NCI-H748 treated with DMSO at 0.1 percent for 48 hours (cell line): ENCODE measurements at places on chromosomes 2 and 18.

GRCh38 chr2:105747254-105747894 lies 2.7 kb downstream of the NCK2 start:
- DNase-seq = no peak

- no peak for DNase-seq
Observed at GRCh38 chr2:67619204-67619603, 222.1 kb downstream of the ETAA1 start.

DNA sequence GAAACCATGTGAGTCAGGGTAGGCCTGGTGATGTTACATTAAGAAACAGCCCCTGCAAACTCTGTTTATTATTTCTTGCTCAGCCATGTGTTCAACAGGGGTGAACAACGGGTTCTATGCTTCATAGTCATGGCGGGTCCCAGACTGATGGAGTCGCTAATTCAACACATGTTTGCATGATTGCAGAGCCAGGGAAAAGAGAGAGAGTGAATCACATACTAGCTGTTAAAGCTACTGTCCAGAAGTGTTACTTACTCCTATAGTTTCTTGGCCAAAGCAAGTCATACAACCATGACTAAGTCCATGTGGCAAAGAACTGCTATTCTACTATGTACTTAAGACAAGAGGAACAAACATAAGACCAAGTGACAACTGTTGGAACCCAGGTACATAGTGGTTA lies 241.2 kb upstream of the SKOR2 start:
- no peak for DNase-seq

DNA sequence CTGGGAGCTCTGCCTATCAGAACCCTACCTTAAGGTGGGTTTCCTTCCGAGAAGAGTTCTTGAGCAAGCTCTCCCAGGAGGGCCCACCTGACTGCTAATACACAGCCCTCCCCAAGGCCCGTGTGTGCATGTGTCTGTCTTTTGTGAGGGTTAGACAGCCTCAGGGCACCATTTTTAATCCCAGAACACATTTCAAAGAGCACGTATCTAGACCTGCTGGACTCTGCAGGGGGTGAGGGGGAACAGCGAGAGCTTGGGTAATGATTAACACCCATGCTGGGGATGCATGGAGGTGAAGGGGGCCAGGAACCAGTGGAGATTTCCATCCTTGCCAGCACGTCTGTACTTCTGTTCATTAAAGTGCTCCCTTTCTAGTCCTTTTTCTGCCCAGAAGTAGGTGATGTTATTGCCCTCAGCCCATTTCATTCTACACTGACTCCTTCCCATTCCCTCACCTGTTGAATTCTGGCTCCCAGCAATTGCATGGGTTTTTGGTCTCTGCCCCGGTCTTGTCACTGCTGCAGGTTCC lies 6.5 kb downstream of the TMEM37 start:
- DNase-seq = no peak

GRCh38 chr18:71919211-71919610 lies 624.9 kb downstream of the CBLN2 start:
- no peak for DNase-seq

DNA sequence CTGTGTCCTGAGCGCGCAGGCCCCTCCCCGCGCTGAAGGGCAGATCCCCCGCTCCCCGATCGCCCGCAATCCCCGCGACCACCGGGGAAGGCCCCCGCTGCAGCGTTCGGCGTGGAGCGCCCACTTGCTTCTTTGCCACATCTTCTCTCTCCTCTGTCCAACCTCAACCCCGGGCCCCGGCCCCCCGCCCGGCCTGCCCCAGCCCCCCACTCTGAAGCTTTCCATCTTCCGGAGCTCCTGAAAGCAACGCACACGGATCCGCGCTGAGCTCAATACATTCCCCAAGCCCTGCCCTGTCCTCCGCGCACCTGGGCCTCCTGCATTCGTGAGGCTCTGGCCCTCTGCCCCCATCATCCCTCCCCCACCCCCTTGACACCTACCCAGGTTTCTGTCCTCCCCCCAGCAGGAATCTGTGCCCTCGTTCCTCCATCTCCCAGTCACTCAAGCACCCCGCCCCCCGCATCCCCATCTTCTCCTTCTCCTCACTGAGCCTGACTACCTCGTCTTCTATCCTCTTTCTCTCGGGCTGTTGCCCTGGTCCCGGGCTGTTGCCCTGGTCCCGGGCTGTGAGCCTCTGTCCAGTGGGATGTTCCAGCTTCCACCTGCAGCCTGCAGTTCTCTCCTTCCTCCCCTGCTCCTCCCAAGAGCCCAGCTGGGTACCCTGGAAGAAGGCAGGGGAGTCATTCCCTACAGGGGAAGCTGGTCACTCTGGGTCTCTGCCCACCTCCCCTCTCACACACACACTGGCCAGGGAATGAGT lies 7.8 kb downstream of the SPEG start:
- no peak for DNase-seq

- peak; percentile 52 for DNase-seq
Observed at GRCh38 chr2:44974064-44974715, 32.7 kb downstream of the SIX3 start.

GRCh38 chr2:47070920-47071824 lies 83.9 kb downstream of the STPG4 start:
- DNase-seq = no peak

GRCh38 chr2:74041182-74041581 lies 56.5 kb downstream of the TET3 start:
- DNase-seq = no peak

GRCh38 chr2:158598862-158599517 lies 142.2 kb downstream of the PKP4 start:
- DNase-seq = peak; percentile 58

GRCh38 chr2:73614997-73615396 lies 27.2 kb downstream of the NAT8 start:
- no peak for DNase-seq

GRCh38 chr2:2916621-2917020 lies 461.0 kb downstream of the EIPR1 start:
- DNase-seq = no peak

GRCh38 chr18:52150050-52150449 lies 189.9 kb upstream of the DCC start:
- no peak for DNase-seq

DNA sequence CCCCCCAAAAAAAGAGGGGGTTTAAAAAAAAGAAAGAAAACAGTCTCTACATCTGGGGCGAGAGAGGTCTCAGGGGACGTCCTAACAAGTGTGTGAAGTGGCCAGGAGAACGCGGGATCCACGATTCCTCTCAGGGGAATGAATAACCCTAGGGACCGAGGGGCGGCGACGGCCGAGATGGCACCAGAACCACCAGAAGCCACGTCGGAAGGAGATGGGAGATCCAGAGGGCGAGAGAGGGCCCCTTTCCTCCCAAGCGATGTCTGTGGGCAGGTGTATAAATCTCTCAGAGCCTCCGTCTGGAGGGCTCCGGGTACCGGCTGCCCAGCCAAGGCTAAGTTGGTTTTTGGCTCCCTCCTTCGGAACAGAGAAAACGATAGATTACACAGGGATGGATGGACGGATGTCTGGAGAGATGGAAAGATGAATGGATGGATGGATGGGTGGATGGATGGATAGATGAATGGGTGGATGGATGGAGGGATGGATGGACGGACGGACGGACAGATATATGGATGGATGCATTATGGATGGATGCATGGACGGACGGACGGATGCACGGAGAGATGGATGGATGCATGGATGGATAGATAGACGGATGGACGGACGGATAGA lies 1.7 kb downstream of the EPHA4 start:
- DNase-seq = peak; percentile 79

DNA sequence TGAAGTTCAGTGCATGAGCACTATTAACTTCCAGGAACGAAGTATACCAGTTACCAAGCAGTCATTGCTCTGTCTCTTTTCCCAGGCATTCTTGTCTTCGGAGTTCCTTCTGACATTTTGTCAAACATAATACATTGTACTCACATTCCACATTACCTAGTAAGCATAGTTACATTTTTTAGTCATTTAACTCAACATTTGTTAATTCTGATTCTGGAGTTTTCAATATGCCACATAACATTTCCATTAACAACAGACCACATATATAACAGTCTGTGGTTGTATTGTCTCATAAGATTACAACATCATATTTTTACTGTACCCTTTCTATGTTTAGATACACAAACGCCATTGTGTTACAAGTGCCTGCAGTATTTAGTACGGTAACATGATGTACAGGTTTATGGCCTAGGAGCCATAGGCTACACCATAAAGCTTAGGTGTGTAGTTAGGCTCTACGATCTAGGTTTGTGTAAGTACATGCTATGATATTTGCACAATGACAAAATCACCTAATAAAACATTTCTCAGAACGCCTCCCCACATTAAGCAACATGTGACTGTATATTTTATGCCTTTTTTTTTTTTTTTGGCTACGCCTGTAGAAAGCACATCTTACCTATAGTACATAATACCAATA lies 187.1 kb downstream of the DYM start:
- no peak for DNase-seq

GRCh38 chr2:143171817-143172216 lies 42.6 kb downstream of the ARHGAP15 start:
- no peak for DNase-seq

GRCh38 chr2:32418778-32419177 lies 62.0 kb downstream of the BIRC6 start:
- DNase-seq = no peak

DNA sequence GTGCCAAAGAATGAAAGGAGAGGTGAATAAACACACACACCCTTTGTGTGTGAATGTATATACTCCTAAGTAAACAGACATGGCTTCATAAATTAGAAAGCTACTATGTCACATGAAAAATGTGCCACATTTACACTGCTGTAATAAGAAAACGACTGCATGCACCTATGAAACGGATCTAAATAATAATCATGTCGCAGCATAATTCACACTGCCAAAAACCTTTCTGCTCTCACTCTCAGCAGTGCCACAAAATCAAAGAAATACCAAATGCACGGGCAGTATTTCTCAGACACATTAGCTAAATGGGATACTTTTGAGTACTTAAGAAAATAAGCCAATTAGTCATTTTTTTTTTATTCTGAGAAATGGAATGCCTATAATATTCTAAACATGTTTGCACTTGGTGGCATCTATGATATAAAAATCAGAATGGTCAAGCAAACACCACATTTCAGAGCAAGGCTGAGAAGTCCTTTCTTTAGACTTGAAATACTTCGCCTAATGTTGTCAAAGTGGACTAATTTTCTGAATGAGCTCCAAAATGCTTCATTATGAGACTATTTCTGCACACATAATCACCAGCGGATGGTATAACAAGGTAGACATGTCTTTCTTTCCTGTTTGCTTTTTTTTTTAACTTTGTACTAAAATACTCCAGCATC lies 6.6 kb downstream of the BCL11A start:
- no peak for DNase-seq

- DNase-seq = peak; percentile 95
Observed at GRCh38 chr18:658001-658946, 821 bp downstream of the TYMS start.

DNA sequence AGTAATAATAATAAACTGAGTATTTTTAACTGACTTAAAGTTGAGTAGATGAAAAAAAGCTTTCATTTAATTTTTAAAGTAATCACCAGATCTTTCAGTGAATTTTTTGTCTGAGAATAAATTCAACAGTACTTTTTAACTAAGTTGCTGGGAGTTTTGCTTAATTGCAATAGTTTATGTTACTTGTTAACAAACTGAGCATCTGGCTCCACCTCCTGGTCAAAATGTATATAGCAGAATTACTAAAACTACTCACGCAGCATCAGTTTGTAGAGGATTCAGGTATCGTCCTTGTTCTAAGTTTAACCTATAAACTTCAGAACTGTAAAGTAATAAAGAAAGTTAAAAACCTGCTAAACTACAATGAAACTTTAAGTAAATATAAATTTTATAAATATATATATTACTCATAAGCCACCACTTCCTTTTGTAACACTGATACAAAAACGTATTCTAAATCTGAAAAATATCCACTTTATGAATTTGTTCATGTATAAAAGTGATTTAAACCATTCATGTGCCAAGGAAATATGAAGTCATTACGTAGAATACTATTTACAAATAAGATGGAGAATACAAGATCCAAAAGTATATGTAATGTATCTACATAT lies 21.3 kb downstream of the NOL10 start:
- DNase-seq = peak; percentile 59

GRCh38 chr2:98519156-98519555 lies 74.5 kb downstream of the INPP4A start:
- DNase-seq = no peak

DNA sequence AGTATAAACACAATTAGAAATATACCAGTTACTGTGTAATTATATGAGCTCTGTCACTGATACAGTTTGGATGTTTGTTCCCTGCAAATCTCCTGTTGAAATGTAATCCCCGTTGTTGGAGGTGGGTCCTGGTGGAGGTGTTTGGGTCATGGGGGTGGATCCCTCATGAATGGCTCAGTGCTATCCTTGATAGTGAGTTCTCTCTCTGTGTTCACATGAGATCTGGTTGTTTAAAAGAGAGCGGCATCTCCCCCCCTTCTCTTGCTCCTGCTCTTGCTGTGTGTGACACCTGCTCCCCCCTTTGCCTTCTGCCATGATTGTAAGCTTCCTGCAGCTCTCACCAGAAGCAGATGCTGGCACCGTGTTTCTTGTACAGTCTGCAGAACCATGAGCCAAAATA lies 24.1 kb downstream of the MTX2 start:
- DNase-seq = peak; percentile 29

- DNase-seq = no peak
Observed at GRCh38 chr2:192030289-192030688, 164.4 kb downstream of the TMEFF2 start.

- no peak for DNase-seq
Observed at GRCh38 chr2:21267232-21267835, 143.6 kb downstream of the TDRD15 start.

GRCh38 chr18:28522236-28522635 lies 345.3 kb upstream of the CDH2 start:
- DNase-seq = no peak

- peak; percentile 4 for DNase-seq
Observed at GRCh38 chr2:45652090-45653031, 886 bp downstream of the PRKCE start.

DNA sequence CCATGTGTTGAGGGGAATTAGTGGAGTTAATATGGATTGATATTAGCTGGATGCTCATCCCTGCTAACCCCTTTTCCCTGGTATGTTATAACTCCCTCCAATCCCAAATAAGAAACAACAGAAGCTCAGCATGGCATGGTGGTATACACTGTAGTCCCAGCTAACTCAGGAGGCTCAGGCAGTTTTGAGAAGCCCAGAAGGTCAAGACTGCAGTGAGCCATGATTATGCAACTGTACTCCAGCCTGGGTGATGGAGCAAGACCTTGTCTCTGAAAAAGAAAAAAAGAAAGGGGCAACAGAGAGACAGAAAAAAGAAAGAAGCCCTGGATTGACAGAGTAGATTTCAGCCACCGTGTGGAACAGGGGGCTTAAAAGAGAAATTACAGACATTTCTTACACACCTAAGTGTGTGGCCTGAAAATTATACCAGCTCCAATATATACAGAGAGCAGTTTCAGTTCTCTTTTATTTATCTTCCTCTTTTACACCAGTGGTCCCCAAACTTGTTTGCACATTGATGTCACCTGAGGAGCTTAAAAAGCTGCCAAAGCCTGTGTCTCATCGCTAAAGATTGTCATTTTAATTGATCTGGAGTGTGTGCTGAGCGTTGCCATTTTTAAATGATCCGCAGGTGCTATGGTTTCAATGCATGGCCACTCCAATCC lies 203.6 kb downstream of the UBE2E3 start:
- no peak for DNase-seq
